Cortex of kidney (tissue), 1 donor: ENCODE measurements at places on chromosomes 1 and 21.

- no peak for DNase-seq
These were observed 17.4 kb upstream of the GPR137B start for GRCh38 chr1:236124965-236125364.

GRCh38 chr1:175216444-175216843 lies 23.9 kb upstream of the KIAA0040 start:
- DNase-seq: no peak

DNA sequence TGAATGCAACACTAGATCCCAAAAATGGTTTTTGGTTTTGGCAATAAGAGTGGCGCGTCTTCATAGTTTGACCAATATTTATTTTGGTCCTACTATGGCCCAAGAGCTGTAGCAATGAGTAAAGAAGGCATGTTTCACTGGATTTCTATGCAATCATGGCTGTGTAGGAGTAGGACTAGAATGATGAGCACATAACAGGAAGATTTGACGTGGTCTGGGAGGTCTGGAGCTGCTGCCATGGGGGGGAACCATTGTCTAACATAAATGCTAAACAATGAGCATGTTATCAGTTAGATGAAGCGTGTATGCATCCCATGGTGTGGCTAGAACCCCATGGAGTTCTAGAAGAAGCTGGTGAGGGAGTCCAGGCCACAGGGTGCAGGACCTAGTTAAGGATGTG lies 38.3 kb downstream of the OLIG1 start:
- no peak for DNase-seq

DNA sequence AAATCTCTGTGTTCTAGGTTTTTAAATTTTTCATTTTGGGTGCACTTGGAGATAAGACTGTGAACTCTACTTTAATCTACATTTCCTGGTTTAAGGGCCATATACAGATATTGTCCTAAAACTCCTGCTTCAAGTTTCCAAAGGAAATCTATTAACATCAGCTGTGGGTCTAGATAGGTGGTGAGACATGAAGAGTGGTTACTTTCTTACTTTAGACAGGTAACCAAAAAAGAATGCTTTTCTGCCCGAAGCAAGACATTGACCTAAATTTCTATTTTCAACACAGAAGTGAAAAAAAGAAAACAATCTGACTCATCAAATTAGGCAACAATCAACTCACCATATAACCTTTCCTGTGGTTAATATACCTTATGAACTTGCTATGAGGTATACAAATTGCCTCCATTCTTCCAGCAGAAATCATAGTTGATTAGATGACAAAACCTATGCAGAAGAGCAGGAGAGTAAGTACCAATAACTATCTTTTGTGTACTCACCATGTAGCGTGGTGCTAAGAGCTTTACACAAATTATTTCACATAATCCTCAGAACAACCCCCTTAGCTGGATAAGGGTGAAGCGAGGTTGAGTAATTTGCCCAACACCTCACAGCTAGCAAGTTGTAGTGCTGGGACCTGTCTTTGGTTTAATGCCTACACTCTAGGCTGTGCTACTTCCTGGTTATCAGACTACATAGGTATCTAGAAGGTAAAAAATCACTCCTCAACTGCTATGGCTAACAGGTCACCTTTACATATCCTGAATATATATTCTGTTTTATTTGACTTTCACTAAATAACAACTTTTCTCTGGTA lies 23.4 kb upstream of the PTPN14 start:
- no peak for DNase-seq

- no peak for DNase-seq
These were observed 60.8 kb downstream of the BEND5 start for GRCh38 chr1:48715921-48716320.

GRCh38 chr1:161805399-161806197 lies 39.5 kb downstream of the ATF6 start:
- no peak for DNase-seq

DNA sequence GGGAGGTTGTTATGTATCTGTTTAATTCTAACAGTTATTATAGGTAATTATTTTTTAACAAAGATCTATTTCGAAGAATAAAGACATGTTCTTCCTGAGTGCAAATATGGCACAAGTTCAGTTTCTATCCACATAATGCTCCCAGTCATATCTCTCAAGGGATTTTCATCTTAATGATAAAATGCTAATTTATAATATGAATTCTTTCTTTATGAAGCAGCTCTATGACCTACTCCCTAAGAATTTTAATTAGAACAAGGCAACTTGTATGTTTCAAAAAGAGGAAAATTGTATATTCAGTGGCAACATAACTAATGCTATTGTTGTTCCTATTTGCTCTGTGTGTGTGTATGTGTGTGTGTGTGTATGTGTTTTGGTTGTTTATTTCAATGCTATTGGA lies 1222.1 kb upstream of the NCAM2 start:
- no peak for DNase-seq

GRCh38 chr1:234564035-234565029 lies 45.6 kb downstream of the IRF2BP2 start:
- DNase-seq: no peak

DNA sequence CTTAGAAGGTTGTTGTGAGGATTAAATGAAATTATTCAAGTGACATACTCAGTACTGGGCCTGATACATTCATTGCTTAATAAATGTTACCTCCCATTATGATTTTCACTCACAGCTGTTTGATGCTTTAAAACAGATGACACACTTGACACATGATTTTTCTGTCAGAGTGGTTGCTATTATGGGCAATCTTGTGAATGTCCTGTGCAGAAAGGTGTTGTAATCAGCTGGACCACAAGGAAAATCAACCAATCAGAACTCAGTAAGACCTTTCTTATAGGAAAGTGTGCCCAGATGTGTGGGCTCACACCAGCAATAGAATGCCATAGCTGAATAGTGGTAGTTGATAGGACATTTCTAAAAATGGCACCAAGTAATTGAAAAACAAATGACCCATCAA lies 23.5 kb downstream of the GJA5 start:
- no peak for DNase-seq

GRCh38 chr21:46054031-46054430 lies 43.9 kb upstream of the COL6A2 start:
- DNase-seq: no peak

DNA sequence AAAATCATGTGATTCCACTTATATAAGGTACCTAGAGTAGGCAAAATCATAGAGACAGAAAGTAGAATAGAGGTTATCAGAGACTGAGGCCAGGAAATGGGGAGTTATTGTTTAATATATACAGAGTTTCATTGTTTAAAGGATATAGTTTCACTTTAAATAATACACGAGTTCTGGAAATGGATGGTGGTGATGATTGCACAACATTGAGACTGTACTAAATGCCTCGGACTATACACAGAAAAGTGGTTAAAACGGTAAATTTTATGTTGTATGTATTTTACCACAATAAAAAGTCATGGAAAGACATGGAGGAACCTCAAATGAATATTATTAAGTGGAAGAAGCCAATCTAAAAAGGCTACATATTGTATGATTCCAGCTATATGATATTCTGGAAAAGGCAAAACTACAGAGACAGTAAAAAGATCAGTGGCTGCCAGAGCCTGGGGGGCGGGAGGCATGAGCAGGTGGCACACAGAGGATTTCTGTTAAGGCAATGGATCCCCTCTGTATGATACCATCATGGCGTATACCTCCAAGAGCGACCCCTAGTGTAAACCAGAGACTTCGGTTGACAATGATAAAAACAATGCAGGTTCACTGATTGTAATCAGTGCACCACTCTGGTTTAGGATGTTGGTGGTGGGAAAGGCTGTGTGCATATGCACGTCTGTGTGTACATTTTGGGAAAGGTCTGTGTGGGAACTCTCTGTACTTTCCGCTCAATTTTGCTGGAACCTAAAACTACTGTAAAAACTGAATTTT lies 7.5 kb downstream of the C1orf198 start:
- no peak for DNase-seq

GRCh38 chr1:234478152-234478480 lies 863 bp downstream of the TARBP1 start:
- DNase-seq: no peak

- no peak for DNase-seq
These were observed 95.5 kb downstream of the MIS18A start for GRCh38 chr21:32183396-32183795.

GRCh38 chr1:67749844-67750690 lies 65.1 kb downstream of the GADD45A start:
- no peak for DNase-seq

DNA sequence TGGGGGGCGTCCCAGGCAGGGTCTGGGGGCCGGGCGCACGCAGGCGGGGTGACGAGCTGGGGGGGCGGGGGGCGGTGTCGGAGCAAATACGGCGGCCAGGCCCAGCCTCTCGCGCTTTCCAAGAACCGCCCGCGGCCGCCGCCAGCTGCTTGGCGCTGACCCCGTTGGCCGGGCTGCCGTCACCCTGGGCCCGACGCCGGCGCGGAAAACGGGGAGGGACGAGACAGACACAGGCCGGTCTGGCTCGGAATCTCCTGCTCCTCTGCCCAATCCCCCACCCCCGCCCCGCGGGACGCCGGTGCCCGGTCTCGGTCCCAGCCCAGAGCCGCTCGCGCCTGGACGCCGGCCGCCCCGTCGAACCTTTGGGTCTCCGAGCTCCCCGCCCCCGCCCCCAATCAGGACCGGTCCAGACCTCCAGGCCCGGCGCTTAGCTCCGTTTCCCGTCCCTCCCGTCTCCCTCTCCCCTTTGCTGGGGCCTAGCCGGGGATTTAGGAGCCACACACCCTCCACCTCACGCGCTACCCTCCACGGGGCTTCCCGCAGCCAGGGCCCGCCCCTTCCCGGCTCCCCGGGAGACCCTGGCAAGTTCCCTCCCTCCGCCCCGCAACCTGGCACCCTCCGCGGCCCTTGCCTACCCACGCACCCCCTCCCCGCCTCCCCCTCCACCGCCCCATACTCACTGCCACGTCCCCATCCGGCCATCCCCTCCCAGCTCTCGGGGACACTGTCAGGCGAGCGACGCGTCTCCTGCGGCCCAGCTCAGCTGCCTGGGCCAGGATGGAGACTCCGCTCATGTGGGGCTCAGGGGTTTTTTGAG lies 800 bp upstream of the MMP23B start:
- DNase-seq: no peak

- DNase-seq: no peak
These were observed 57.2 kb downstream of the SLC9C2 start for GRCh38 chr1:173545688-173546087.

- DNase-seq: no peak
These were observed 58.6 kb upstream of the C8B start for GRCh38 chr1:57024428-57024827.

- no peak for DNase-seq
These were observed 52.0 kb downstream of the CD2 start for GRCh38 chr1:116806245-116806644.

DNA sequence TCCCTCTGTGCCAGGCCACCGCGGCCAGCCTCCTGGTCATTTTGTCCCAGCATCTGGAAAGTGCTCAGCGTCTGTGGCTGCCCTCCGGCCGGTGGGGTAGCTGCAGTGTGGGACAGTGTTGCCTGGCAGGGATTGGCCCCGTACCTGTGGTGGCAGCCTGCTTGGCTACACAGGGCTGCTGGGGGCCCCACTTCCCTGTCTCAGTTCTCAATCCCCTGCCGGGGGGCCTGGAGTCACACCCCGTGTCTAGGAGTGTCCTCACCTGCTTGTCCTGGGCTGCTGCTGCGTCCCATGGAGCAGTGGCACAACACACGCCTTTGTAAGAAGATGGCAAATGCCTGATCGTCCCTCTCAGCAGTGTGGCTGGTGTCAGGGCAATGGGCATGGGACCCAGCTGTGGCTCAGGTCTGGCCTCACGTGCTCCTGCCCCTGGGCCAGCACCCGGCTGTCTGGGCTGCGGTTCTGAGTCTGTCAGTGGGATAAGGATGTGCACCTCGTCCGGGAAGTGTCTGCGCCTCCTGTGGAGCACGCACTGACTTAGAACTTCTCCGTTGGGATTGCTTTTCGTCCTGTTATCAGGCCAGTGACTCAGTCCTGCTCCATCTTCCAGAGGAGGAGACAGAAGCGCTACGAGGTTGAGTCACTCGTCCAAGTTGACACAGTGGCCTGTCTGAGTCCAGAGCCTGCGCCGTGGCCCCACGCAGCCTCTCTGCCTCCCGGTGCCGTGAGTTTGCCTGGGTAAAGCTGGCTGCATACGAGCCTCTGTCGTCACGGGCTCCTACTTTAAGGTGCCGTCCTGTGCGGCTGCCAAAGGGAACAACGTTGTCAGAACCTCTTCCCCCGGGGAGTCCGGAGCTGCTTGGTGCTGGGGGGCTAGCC lies 41.0 kb downstream of the CRYAA start:
- no peak for DNase-seq

DNA sequence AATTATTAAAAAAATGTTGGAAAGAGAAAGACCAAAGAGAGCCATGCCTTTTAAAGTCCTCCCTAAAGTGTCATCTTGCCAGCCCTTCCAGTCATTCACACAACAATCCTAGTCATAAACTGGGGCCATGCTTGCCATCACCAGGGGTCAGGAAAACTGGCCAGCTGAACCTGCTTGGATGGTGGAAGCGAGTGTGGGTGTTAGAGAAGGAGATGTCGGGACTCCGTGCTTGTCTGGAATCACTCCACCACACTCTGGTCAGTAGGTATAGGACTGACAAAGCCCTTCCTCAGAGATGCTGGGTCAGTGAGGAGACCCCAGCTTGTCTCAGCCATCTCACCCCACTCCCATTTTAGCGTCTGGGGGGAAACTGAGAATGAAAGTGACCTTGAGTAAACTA lies 3.3 kb upstream of the HAPLN2 start:
- DNase-seq: no peak

DNA sequence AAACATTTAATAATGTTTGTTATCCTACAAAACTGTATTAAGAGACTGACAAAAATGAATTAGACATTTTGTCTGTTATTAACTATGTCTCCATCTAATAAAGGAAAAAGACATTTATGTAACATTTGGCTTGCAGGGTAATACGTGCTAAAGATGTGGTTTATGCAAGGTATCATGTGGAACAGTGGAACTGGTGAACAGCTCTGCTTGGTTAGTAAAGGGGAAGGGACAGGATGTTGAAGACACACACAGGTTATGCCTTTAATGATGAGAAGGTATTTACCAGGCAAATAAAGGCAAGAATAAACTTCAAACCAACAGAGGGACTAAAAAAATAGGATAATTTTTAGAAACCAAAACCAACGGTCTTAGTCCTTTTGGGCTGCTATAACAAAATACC lies 93.1 kb downstream of the UCHL5 start:
- no peak for DNase-seq

- no peak for DNase-seq
These were observed 45.5 kb downstream of the MYSM1 start for GRCh38 chr1:58654322-58654721.

GRCh38 chr21:19510057-19510456 lies 1106.5 kb upstream of the TMPRSS15 start:
- DNase-seq: no peak

GRCh38 chr1:92563457-92564216 lies 76.9 kb upstream of the GFI1 start:
- no peak for DNase-seq

- DNase-seq: no peak
These were observed at the start of gene CD53 for GRCh38 chr1:110872745-110873720. Gene CD53, plus strand, starts transcription at chr1:110873148. Its CDS starts 18,261 bp downstream, at chr1:110891409.
